MM.1S (cell line): ENCODE measurements at places on chromosomes 4 and X.

GRCh38 chr4:47510506-47511143 lies 25.6 kb downstream of the ATP10D start:
- DNase-seq = peak; percentile 31

GRCh38 chrX:108537005-108537404 lies 97.4 kb downstream of the COL4A5 start:
- DNase-seq = peak; percentile 52

- no peak for DNase-seq
Measured at GRCh38 chr4:1061056-1061700, 49.8 kb downstream of the FGFRL1 start.

GRCh38 chr4:188403272-188403671 lies 264.0 kb downstream of the TRIML1 start:
- no peak for DNase-seq

GRCh38 chr4:3720466-3720865 lies 45.7 kb upstream of the ADRA2C start:
- no peak for DNase-seq

DNA sequence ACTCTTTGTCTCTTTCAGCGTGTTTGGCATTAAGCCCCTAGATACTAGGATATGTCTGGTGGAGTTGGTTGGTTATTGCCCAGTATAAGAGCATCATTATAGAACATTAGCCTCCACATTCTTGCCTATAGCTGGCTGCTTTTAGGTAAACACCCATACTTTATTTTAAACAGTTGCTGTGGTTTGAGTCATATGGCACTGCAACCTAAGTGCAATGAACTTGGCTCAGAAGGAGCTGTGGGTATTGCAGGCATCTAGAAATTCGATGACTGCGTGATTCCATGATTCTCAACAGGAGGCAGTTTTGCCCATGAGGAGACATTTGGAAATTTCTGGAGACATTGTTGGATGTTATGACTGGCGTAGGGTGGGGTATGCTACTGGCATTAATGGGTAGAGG lies 49.5 kb downstream of the DCLK2 start:
- no peak for DNase-seq

DNA sequence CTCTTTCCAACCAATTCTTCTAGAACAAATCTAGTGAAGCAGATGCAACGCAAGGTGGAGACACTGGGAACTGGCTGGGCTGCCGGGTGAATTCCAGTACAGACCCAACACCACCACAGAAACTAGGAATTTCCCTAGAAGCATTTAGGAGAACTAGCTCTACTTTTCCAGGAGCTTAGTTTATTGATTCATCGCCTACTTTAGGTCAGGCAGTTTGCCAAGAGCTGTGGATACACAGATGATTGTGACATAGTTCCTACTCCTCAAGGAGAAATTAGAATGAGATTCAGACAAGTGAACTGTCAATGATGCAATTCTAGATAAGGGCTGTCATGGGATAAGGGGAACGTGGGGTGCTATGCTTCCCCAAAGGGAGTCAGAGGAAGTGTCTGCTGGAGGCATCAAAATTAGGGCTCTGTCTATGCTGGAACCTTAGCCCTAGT lies 350.0 kb downstream of the CAMK2D start:
- DNase-seq = no peak

GRCh38 chr4:169407217-169407845 lies 136.6 kb upstream of the SH3RF1 start:
- no peak for DNase-seq

GRCh38 chrX:626745-627509 lies 3.7 kb upstream of the SHOX start:
- DNase-seq = no peak

DNA sequence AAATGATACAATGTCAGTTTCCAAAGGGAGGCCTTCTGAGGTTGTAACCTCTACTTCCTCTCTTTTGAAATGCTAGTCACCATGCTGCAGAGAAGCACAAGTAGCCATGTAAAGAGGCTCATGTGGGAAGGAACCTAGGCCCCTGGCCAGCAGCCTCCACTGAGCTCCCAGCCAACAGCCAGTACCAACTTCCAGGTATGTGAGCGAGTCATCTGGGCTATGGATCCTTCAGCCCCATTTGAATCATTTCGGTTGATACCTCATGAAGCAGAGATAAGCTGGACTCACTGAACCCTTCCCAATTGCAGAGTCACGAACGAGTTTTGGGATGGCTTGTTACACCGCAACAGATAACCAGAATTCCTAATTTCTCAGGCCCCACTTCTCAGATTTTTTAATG lies 187.0 kb upstream of the LDB2 start:
- DNase-seq = no peak

- DNase-seq = no peak
Measured at GRCh38 chr4:15543537-15544247, 74.0 kb downstream of the CC2D2A start.

DNA sequence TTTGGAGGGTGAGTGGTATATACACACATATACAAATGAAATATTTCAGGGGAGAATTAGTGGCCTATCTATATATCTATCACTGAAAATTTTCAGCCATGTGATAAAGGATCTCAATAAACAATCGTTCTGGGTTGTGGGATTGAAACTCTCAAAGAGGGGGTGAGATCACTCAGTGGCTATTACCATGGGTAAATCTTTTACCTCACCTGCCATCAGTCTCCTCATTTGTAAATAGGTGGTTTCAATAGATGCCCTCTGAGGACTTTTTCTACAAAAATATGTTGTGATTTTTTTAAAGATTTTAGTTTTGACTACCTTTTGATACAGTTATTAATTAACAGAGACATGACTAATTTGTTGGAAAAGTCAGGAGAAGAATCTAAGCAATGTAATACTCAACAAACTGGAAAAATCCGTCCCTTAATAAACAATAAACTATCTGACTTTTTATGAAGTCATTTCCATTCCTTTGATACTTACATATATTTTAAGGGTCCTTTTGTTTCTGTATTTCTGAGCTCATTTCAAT lies 192.8 kb downstream of the MAD2L1 start:
- DNase-seq = no peak

- no peak for DNase-seq
Measured at GRCh38 chr4:88531549-88531948, 8.0 kb upstream of the PYURF start.

GRCh38 chrX:13520351-13520750 lies 49.0 kb upstream of the EGFL6 start:
- no peak for DNase-seq
